Gastroesophageal sphincter (tissue), 4 donors: ENCODE measurements at places on chromosomes 4 and X. TPM values are rescaled to one million over a fixed set of nuclear protein-coding genes. Genes with fewer than 3 reads are reported as not detected.

DNA sequence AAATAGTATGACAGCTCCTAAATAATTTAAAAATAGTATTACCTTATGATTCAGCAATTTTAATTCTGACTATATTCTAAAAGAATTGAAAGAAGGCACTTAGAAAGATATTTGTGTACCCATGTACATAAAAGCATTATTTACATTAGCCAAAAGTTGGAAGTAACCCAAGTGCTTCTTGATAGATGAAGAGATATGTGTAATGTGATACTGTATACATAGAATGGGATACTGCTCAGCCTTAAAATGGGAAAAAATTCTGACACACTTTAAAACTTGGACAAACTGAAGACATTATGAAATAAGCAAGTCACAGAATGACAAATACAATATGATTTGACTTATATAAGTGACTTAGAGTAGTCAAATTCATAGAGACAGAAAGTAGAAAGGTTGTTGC lies 112.2 kb downstream of the IDS start:
- H3K4me3 ChIP-seq, result no peak overlapping the region
- H3K36me3 ChIP-seq, result no peaks in the 10 kb centered on the region
- ATAC-seq, result no peak
- no peaks in the 10 kb centered on the region for H3K4me1 ChIP-seq

- H3K27ac ChIP-seq, result no peak overlapping the region
- ATAC-seq, result no peak
- H3K4me3 ChIP-seq, result no peak overlapping the region
Measured at GRCh38 chrX:37364666-37365065, 15.5 kb downstream of the PRRG1 start.

DNA sequence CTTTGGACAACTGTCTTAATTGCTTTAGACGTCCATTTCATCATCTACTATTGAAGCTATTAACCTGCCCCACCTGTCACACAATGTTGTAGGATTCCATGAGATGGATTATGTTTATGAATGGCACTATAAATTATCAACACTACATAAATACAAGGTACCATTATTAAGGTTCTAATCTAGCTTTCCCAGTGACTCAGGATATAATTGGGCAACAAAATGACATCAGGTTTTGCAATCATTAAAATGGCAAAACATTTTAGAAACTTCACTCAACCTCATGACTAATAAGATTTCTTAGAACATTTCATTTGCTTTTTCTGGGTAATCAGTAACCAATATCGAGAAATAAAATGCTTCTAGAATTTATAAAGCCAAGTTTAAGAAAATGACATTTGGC lies 9.2 kb downstream of the HOPX start:
- H3K36me3 ChIP-seq, result no peaks in the 10 kb centered on the region
- no peak overlapping the region for H3K4me3 ChIP-seq
- peaks cover 5% of the 10 kb centered on the region for H3K27me3 ChIP-seq

DNA sequence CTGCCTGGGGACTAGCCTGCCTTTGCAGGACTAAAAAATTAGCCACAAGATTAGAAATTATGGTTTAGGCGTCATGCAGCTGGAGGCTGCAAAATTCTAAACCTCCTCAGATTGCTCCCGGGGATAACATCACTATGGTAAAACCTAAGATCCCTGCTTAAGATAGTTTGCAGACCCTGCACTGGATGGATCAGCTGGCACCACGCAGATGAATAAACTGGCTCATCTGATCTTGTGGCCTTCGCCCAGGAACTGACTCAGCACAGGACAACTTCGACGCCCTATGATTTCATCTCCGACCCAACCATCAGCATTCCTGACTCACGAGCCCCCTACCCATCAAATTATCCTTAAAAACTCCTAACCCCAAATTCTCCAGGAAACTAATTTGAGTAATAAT lies 482.4 kb downstream of the SPRY1 start:
- no peak overlapping the region for H3K27ac ChIP-seq
- ATAC-seq, result no peak
- H3K36me3 ChIP-seq, result no peaks in the 10 kb centered on the region
- no peaks in the 10 kb centered on the region for H3K4me1 ChIP-seq
- no peak overlapping the region for H3K4me3 ChIP-seq

GRCh38 chr4:70734168-70734954 lies 12.6 kb downstream of the RUFY3 start:
- no peaks in the 10 kb centered on the region for H3K27me3 ChIP-seq
- peak overlapping the region; percentile 57 for H3K4me3 ChIP-seq
- ATAC-seq, result peak; percentile 60

MAGEA9B gene
- total RNA-seq, result not detected
